ENCODE measurements at places on chromosomes 2 and 18.

DNA sequence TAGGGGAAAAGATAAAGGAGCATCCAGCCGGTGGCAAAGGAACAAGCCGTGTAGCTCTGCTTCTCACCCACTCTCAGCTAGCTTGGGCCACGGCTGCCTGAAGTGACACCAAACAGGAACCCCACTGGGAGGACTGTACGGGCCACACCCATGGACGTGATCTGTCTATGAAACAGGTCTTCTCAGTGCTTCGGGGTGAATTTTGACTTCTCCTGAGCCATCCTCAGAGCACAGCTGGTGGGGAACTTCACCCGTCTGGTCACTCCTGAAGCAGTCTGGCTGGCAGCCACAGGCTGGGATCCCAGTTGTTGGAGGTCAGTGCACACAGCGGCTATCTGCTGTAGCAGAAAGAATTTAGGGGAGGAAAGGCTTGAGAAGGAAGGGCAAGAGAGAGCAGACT lies 223.8 kb downstream of the FAM210A start:
- DNase-seq: no peak

- peak; percentile 62 for DNase-seq
Observed at GRCh38 chr2:100197631-100198153, 55.3 kb upstream of the AFF3 start.

- DNase-seq: no peak
Observed at GRCh38 chr18:31225668-31226067, 63.0 kb upstream of the DSC1 start.

GRCh38 chr2:127196998-127197397 lies 23.1 kb downstream of the CYP27C1 start:
- DNase-seq: no peak

DNA sequence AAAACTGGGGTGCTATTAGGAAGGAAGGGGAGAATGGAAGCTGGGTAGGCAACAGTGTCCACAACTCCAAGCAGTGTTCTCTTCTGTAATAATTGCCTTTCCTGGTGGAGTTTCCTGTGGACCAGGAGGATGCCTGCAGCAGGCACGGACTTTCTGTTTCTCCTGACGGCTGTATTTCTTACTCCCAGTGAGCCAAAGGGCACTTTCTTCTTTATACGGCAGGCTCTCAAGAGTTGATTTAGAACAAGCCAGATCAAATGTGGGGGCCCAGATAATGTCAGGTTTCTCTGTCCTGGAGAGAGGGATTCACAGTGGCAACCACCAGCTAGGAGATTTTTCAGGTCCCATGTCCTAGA lies 13.0 kb upstream of the PROC start:
- no peak for DNase-seq

DNA sequence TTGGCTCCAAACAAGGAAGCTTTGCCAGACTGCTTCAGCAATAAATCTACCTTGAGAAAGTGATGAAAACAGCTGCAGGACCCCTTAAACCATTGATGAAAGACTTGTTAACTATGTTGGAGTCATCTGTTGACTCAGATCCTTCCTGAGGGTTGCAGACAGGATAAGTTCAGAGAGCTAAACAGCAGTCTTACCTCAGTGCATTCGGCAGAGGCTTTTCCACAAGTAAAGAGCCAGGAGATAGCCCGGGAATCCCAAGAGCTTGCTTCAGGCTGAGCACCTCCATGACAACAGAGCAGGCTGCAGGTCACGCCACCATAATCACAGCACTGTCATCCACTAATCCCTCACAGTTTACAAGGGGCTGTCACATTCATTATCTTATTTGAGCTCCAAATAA lies 23.7 kb downstream of the KIAA2012 start:
- no peak for DNase-seq

GRCh38 chr2:176732780-176733179 lies 463.5 kb downstream of the MTX2 start:
- DNase-seq: no peak

GRCh38 chr2:173058097-173058496 lies 17.5 kb upstream of the MAP3K20 start:
- no peak for DNase-seq

DNA sequence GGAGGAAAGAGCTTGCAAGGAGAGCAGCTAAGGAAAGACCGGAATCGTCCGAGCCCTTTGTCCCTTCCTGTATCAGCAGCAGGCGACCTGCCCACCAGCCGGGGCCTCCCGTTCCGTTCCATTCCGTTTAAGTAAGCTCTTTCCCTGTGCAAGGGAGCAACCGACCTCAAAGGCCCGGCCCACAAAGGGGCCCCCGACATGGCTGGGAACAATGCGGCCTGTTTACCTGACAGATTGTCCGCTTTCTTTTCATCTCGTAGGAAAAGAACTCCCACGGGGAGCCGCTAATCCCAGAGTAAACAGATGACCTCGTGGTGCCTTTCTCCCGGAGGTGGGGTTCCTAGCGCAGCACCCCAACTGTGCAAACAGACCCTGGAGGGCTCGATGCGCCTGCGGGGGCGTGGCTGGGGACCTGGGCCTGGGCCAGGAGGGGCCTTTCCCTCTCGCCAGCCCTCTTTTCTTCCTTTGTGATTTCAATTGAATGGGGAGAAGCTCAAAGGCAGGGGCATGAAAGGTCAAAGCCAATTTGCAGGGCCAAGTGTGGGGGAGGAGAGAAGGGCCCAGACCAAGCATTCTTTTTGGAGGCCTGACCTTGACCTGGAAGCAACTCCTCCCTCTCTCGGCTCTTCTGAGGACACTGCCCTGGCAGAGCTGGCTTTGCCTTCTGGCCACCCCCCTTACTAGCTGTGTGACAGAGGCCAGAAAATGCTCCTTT lies 120.2 kb downstream of the INHBB start:
- DNase-seq: no peak

DNA sequence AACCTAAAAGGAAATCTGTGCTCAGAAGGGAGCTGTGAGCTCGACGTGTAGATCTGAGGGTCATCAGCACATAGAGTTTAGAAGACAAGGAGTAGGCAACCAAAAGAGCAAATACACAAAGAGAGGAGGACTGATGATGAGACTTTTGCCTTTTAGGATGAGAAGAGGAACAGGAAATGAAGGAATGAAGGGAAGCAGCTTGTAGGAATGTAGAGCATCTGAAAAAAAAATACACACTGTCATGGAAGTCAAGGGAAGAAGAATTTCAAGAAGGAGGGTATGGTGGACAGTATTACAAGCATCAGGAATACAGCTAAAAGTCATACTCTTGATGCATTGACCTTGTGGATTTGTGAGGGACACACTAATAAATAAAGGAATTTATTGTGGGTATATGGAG lies 21.9 kb downstream of the CDK15 start:
- DNase-seq: no peak

GRCh38 chr2:150255528-150255927 lies 231.9 kb downstream of the RND3 start:
- no peak for DNase-seq

- peak; percentile 31 for DNase-seq
Observed at GRCh38 chr2:27966466-27966865, 75.9 kb downstream of the BABAM2 start.

DNA sequence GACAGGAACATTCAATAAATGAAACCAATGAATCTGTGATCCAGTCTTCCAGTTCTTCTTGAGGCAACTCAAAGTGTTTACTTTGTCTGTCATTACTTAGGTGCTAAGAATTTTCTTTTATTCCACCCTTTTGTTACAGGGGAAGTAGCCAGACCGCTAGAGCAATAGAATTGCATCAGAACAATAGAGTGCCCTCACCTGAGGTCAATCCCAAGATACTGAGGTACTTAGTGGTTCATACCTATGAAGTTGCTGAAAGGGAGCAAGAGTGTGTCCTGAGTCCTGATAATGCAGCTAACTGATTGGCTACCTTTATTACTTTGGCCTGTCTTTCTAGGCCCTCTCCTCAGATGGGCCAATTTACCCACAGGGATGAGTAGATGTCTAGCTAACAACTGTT lies 359.4 kb upstream of the KCNH7 start:
- no peak for DNase-seq

- DNase-seq: peak; percentile 46
Observed at GRCh38 chr2:134333646-134334189, 79.8 kb downstream of the MGAT5 start.

DNA sequence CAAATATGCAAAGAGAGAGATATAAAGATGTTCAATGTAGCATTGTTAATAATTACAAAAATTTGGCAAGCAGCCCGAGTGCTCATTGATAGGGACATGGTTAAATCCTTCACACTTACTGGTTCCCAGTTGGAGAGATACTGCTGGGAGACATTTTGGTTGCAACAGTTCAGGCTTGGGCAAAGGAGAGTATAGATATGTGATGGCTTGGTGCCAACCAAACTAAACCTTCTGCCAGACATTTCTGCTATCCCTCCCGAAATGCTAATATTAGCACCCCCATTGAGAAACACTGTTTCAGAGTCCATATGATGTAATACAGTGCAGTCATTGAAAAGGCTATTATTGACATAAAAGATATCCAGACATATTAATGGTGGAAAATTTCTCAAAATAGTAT lies 11.5 kb downstream of the GEN1 start:
- DNase-seq: no peak

DNA sequence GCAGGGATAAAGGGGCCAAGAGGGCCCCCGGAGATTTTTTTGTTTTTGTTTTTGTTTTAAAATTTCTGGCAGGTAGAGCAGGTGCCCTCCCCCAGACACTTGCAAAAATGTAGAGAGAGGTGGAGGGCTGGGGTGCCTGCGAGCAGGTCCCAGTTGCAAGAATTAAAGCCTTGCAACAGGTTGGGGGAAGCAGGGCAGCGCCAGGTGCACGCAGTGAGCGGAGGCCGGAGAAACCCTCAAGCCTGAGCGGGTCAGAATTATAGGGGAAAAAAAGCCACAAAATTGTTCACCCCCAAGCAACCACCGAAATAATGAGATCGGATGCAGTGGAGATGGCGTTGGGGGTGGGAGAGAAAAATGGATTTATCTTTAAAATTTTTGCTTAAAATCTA lies 527 bp downstream of the IGFBP5 start:
- DNase-seq: no peak

- no peak for DNase-seq
Observed at GRCh38 chr18:63102941-63103744, 216.4 kb downstream of the BCL2 start.

DNA sequence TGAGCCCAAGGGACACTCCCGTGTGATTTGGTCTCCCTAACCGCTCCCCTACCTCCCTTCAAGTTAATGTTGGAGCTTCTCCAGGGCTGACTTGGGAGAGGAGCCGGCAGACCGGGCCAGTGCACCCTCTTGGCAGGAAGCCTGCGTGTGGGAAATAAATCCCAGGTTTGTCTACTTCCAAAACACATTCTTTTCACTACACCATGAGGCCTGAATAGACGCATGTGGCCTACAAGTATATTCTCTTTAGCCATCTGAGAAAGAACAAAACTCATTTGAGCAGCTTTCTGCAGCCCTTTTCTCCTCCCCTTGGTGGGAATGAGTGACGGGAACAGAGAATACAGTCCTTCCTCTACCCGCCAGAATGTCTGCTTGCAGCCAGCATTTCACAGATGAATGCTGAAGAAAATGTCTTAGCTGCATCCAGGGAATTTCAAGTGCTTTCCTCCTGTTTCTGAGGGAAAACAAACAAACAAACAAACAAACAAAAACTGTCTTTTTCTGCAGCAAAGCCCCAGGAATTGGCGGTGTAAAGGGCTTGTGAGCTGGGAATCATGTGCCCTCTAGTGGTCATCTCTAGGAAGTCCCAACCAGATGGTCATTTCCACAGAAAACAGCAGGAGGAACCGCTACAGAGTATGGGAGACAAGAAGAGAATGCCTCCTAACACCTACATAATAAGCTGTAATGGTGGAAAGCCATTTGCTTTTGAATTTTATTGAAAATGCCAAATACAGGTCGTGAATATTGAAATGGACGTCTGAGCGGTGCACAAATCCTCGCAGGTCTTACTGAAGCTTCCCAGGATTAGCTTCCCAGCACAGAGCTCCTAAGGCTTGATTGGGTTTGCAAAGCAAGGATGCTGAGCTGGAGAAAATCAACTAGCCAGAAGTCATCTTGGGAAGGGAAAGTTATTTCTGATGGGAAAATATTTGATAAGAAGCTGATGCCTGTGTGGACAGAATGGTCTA lies 41.2 kb upstream of the DAPL1 start:
- DNase-seq: peak; percentile 89

GRCh38 chr18:74951165-74951760 lies 257.7 kb downstream of the PTGR3 start:
- DNase-seq: peak; percentile 9

DNA sequence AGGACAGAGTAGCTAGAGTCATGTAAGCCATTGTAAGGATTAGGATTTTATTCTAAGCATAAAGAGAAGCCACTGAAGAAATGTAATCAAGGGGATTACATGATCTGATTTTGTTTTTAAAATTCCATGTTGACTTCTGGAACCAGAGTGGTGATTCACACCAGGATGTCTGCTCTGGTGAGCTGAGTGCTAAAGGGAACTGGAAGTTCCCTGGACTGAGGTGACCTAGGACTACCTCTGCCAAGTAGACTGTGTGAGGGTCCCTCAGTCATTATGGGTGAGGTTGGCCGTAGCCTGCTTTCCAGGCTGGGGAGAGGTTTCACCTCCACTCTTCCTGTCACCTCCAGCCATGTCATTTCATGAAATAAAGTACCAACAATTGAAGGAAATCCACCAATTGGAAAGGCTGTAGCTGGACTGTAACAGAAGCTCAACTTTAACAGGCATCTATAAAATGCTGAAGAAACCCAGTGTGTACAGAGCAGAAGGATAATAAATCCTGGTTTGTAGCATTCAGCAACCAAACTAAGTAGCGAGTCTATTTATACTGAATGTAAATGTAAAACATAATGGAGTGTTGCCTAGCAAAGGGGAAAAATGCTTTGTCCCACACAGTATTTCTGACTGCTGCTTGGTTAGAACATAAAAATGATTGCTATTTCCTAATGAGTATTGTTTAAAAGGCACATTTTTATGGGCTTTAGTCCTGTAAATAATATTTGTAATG lies 507.4 kb upstream of the PKDCC start:
- DNase-seq: no peak

DNA sequence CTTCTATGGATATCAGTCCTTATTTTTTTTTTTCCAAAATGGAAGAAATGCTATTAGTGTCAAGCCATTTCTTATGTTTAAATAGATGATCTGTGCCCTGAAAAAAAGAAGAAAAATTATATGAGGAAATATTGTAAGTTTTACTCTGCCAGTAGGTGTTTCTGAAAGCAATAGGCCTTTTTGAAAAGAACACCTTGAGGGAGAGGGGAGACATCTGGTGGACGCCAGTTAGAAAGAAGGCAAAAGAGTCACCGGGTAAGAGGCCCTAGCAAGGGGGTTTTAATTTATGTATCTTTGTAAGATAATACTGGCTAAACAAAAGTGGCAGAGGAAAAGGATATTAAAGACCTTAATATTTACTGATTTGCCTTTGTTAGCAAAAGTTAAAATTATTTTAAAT lies 56.1 kb downstream of the DYNAP start:
- no peak for DNase-seq

DNA sequence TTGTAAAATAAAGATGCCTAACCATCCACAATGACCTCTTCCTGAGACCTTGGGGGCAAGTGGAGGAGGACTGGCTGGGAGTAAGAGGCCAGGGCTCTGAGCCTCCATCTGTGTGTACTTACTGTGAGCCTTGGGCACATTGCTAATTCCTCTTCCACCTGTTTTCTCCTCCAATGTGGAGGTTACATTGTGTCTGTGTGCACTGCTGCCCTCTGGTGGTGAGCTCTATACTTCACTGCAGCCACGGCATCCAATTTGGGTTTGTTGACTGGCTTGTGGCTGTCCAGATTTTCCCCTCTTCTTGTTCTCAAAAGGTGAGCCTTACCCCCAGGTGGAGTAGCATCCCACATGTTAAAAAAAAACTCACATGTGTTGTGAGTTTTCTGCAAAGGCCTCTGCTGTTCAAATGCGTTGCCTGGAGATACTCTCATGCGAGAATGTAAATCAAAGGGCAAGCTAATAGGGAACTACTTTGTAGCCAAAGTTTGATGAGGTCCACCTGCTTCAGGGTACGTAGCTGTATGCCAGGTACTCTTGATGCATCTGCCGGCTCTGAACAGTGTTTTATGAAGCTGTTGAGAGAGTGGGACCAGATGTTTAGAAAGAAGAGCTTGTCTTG lies 80.8 kb downstream of the APOB start:
- peak; percentile 82 for DNase-seq
